NCI-H1417 (cell line): ENCODE measurements at places on chromosomes 16 and 17.
A peak's percentile ranks its signal among the peaks of the same experiment; 100 is the strongest.

- DNase-seq: peak; percentile 18
Measured at GRCh38 chr17:7293159-7293558, 1.3 kb downstream of the YBX2 start.

- no peak for DNase-seq
Measured at GRCh38 chr17:59547131-59547915, 18.1 kb upstream of the DHX40 start.

DNA sequence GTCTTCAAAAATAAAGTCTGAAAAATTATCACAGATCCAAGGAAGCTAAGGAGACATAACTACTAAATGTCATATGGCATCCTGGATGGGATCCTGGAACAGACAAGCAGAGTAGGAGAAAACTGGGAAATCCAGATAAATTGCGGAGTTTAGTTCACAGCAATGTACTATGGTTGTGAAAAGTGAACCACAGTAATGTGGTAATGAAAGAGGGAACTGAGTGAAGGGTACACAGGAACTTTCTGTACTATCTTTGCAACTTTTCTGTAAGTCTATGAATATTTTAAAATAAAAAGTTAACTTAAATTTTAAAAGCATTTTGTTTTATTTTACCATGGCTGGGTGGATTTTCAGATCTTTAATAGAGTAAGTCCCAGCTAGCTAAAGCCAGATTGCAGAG lies 16.3 kb downstream of the SLFN12L start:
- DNase-seq: no peak

GRCh38 chr16:14007450-14007849 lies 63.7 kb upstream of the MRTFB start:
- no peak for DNase-seq

DNA sequence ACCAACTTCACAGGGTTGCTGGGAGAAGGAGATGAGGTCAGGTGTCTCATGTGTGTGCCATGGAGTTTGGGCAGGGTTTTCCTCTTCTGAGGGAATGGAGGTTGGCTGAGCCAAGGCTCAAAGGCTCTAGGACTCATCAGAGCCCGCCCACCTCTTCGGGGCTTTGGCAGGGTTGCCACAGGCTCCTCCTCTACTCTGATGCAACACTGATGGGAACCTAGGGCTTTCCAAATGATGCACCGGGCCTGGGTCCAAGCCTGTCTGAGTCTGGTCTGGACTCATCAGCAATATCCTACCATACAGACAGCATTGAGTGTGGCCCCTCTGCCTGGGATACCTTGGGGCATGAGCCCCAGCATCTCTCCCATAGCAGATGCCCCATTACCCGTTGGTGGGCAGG lies 59.5 kb upstream of the LHX1 start:
- no peak for DNase-seq

DNA sequence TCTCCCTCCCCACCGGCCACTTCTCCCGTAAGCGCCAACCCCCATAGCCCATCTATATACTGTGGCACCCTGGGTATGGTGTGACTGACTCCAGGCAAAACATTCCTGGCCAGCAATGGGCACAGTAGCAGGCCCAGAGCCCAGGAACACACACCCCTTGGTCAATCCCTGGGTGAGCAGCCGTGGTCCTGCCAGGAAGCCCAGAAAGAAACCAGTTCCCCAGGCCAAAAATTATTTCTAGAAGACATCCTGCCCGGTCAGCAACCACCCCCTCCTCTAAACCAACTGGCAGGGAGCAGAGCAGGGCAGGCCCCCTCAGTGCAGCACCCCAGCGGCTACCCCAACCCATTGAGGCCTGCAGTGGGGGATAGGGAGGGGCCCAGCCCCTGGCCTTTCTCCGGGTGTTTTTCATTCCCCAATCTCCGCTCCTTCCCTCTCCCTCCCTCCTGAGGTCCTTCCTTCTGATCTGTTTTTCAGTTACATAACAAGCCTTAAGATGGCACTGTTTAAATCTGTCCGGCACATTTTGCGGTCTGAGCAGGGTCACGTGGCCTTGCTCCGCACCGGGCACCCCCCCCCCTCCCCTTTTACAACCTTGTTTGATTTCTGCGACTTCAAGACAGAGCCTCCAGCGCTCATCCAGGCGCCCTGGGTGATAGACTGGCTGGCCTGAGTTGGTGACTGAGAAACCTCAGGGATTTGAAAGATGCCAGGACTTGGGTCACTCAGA lies 2.0 kb downstream of the NPTX1 start:
- peak; percentile 28 for DNase-seq

- no peak for DNase-seq
Measured at GRCh38 chr16:88064889-88065746, 113.9 kb downstream of the BANP start.

DNA sequence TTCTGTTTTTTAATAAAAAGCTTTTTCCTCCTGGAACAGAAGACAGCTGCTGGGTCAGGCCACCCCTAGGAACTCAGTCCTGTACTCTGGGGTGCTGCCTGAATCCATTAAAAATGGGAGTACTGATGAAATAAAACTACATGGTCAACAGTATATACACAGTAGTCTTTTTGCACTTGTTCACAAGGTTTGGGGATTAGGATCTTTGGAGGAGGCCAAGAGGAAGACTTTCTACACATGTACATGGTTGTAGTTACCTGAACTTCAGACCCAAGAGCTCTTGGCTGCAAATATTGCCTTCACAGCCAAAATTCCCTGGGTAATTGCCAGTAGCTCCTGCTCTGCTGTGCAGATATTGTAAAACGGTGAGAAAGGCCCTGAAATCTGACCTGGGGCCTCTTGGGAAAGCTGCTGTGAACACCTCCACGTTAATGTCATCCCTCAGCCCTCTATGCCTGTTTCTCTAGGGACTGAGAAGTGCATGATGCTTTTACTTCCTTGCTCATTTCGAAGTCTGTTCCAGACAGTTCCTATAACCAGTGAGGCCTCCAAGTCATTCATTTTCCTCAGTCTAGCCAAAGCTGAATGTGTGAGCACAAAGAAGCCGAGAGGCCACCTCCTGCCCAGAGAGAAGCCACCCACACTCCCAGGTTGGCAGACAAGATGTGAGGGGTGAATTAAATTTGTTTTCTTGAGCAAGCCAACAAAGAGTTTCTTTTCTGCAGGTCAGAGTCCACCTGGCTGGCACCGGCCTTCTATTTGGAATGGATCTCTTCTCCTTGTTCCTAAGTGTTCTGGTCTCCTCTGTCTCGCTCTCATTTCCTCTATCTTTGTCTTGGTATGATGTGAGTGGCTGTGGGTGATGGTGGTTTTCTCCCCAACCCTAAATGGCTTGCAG lies 15.9 kb downstream of the ANKRD40 start:
- no peak for DNase-seq

- no peak for DNase-seq
Measured at GRCh38 chr17:57766318-57766943, 21.3 kb upstream of the CCDC182 start.

DNA sequence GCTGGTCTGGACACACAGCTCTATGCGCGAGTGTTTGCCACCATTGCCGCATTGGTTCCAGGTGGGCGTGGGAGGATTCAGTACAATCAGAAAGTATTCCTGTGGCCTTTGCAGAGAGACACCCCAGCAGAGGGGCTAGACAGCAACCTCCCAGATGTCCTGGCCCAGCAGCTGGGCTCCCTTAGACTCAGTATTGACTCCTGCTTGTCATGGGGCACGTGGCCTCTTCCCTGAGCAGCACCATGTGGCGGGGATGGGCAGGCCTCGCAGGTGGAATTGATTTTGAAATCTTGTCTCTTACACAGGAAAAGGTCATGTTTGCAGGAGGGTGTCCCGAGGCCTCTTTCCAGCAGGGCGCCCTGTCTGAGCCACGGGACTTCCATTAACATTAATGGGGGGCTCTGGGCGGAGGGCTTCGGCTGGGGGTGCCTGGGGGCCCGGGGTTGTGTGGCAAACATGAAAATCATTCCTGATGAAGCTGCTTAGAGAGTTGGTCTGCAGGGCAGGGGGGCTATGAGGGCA lies 96.4 kb downstream of the C16orf78 start:
- no peak for DNase-seq

- no peak for DNase-seq
Measured at GRCh38 chr16:83676086-83676485, 131.7 kb upstream of the HSBP1 start.

GRCh38 chr17:19299214-19299747 lies 62.1 kb downstream of the EPN2 start:
- peak; percentile 2 for DNase-seq

DNA sequence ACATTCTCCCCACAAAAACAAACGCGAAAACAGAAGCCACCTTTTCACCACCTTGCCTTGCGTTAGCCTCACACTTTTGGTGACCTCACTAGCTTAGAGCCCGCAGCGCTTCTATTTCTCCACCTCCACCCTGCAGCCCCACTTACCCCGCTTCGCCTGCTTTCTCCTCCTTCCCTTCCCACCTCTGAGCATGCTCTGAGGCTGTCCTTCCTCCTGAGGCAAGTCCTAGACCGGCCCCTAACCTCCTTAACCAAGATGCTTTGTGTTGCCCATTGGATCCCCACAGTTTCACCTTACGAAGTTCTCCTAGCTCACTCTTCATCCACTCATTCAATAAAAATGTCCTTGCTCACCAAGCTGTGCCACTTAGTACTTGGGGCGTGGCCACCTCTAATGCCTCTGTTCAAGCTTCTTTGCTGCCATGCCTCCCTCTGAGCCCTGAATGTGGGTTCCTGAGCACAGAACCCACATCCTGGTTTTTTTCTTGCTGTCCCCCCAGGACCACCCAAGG lies 1.3 kb downstream of the GNGT2 start:
- no peak for DNase-seq

DNA sequence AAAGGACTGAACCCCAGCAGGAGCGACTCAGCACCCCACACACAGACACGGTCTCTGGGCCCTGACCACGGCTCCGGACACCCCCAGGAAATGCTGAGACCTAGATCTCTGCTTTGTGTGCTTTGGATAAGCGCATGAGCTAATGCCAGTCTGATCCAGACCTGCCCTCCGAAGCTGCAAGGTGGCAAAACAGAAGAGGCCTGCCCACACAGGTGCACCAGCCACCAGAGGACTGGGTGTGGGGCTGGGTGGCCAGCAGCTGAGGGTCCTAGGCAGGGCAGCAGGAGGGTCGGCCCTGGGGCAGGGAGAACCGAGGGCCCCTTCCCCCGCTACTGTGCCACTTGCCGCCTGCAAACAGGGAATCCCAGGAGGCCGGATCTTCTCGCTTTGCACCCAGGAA lies 30.7 kb upstream of the EIF1 start:
- no peak for DNase-seq

DNA sequence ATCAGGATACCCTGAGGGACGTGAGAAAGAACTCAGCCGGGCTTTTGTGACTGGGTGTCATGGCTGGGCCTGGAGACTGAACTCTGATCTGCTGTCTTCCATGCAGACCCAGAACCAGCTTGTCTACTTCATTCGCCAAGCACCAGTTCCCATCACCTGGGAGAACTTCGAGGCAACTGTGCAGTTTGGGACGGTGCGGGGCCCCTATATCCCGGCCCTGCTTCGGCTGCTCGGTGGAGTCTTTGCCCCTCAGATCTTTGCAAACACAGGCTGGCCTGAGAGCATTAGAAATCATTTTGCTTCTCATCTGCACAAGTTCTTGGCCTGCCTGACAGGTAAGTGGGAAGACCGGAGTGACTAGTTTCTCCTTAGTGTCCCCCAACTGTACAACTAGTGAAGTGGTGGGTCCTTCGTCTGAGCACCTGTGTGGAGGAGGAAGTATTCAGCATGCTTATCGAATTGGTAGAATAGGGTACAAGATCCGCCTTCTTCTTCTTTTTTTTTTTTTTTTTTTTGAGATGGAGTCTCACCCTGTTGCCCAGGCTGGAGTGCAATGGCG lies 15.5 kb downstream of the DNAH2 start:
- no peak for DNase-seq

DNA sequence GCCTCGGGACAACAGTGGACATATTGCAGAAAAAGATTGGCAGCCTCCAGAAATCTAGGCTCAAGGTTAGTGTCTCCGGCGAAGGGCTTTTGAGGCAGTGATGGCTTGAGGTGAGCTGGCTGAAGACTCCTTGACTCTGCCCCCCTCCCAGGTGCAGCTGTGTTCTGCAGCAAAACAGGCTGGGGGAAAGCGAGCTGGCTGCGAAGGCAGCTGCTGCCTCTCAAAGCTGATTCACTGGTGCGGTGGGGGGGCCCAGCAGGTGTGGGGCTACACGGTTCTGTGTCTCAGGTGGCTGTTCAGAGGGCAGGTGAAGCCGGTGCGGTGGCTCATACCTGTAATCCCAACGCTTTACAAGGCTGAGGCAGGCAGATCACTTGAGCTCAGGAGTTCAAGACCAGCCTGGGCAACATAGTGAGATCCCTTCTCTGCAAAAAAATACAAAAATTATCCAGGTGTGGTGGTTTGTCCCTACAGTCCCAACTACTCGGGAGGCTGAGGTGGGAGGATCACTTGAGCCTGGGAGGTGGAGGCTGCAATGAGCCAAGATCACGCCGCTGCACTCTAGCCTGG lies 22.9 kb downstream of the C16orf96 start:
- DNase-seq: peak; percentile 74

DNA sequence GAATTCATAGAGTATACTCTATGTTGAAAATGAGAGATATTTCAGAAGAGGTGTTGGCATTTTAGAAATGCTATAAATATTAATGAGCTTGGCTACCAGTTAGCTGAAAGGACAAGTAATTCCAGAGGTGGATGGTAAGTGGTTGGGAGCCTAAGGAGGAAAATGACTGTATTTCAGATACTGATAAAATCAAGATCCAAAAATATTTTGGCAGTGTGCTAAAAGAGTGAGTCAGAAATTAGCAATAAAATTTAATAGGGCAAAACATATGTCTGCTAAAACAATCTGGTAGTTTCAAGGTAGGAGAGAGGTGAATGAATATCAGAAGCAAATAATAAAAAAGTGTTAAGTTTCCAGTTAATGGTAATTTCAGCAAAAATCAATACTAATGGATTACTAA lies 1287.9 kb downstream of the CDH8 start:
- DNase-seq: no peak

DNA sequence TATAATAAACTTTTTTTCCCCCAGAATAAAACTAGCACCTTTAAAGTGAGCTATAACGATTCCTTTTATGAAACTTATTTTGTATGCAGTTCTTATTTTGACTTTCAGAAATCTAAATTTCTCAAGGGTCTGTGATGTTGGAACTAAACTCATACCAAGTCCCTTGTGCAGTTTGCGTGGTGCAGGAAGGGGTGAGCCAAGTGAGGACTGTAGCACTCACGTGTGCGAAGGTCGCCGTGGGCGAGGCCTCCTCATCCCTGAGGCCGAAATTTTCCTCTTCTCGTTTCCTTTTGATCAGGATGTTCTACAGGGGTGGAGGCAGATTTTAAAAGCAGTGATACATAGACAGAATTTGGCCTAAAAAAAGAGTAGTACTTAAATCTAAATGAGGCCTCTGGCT lies 73.7 kb downstream of the RPTOR start:
- DNase-seq: no peak

DNA sequence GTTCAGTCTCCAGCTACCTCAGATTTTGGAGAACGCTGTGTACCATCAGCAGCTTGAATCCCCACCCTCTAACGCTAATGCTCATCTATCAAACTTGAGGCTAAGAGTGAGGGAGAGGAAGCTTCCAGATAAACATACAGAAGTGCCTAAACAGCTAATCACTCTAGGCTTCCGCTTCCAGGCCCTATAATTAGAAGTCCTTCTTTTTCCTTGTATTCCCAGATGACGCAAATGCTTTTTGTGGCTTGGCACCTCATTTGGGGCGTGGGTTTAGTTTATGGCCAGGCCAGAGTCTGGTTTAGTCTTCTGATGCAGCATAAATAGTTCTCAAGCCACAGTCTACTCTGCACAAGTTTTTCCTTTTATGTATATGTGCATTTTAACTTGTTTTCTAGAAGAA lies 263.4 kb downstream of the BCAS3 start:
- DNase-seq: peak; percentile 14
